Activated naive CD8-positive, alpha-beta T cell treated with anti-CD3 and anti-CD28 coated beads, Interleukin-2, amount 10 ng/mL, durations not matched to agents 7 days and 5 days (primary cell): ENCODE measurements at places on chromosomes 7 and 10. TPM values are rescaled to one million over a fixed set of nuclear protein-coding genes. Genes with fewer than 3 reads are reported as not detected.

DNA sequence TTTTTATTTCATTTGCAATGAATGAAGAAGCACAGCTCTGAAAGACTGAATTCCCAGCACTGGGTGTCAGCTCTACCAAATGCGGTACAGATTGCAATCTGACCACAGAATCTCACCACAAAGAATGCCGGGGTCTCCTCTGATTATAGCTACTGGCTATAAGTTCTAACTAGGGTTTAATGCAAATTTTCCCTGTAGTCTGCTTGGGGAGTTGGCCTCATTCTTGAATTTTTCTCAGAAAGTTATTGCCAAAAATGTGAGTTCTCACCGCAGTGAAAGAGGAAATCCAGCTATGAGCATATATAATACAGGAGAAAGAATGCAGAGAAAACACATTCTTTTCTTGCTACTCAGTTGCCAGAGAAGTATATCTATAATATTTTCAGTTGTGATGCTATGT lies 1255.7 kb upstream of the LRRTM3 start:
- no peak for DNase-seq

GRCh38 chr7:44063894-44064651 lies 1.3 kb downstream of the PGAM2 start:
- peak; percentile 26 for DNase-seq

GRCh38 chr10:28020993-28021982 lies 22.4 kb upstream of the ODAD2 start:
- DNase-seq = no peak

CHAT gene
- not detected for total RNA-seq

BAG3 gene
- 14.5 TPM for total RNA-seq

RAMP3 gene
- not detected for total RNA-seq
